Activated CD4-positive, alpha-beta memory T cell treated with anti-CD3 and anti-CD28 coated beads, Interleukin-2, amount 10 ng/mL, durations not matched to agents 7 days and 5 days (primary cell): ENCODE measurements at places on chromosomes 6 and 20. TPM values are rescaled to one million over a fixed set of nuclear protein-coding genes. Genes with fewer than 3 reads are reported as not detected.

- H3K27me3 ChIP-seq, result no peaks in the 10 kb centered on the region
- H3K4me3 ChIP-seq, result no peak overlapping the region
- no peak for DNase-seq
Measured at GRCh38 chr6:5674141-5674540, 332.6 kb downstream of the NRN1 start.

DNA sequence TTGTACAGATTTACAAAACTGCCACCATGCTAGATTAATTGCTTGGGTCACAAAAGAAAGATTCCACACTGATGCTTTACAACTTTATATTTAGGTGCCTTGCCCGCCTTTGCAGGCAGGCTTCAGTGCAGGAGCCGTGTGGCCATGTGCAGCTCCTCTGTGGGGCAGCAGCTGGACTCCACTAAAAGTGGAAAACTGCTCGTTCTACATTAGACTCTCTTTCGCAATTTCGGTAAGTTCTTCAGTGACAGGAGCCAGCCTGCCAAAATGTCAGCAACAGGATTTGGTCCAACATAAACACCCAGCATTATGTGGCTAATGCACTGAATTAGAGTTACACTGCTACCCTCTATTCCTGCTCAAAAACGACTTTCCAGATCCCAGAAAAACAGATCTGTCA lies 174.4 kb upstream of the KCNK16 start:
- H3K27ac ChIP-seq, result no peak overlapping the region
- DNase-seq, result no peak
- no peaks in the 10 kb centered on the region for H3K36me3 ChIP-seq
- no peaks in the 10 kb centered on the region for H3K4me1 ChIP-seq
- H3K27me3 ChIP-seq, result peaks cover 2% of the 10 kb centered on the region

GRCh38 chr6:75102301-75102700 lies 103.6 kb downstream of the COL12A1 start:
- H3K4me1 ChIP-seq, result no peaks in the 10 kb centered on the region
- no peak overlapping the region for H3K4me3 ChIP-seq
- H3K27ac ChIP-seq, result no peak overlapping the region
- no peak for DNase-seq

Gene SLC32A1
- not detected for total RNA-seq
